ENCODE measurements at places on chromosomes 2 and 18.

- DNase-seq: peak; percentile 29
Observed at GRCh38 chr18:49812286-49813068, 856 bp downstream of the ACAA2 start.

- DNase-seq: no peak
Observed at GRCh38 chr2:41989501-41990180, 58.2 kb upstream of the PKDCC start.

- no peak for DNase-seq
Observed at GRCh38 chr18:61443081-61443725, 110.0 kb downstream of the CDH20 start.

DNA sequence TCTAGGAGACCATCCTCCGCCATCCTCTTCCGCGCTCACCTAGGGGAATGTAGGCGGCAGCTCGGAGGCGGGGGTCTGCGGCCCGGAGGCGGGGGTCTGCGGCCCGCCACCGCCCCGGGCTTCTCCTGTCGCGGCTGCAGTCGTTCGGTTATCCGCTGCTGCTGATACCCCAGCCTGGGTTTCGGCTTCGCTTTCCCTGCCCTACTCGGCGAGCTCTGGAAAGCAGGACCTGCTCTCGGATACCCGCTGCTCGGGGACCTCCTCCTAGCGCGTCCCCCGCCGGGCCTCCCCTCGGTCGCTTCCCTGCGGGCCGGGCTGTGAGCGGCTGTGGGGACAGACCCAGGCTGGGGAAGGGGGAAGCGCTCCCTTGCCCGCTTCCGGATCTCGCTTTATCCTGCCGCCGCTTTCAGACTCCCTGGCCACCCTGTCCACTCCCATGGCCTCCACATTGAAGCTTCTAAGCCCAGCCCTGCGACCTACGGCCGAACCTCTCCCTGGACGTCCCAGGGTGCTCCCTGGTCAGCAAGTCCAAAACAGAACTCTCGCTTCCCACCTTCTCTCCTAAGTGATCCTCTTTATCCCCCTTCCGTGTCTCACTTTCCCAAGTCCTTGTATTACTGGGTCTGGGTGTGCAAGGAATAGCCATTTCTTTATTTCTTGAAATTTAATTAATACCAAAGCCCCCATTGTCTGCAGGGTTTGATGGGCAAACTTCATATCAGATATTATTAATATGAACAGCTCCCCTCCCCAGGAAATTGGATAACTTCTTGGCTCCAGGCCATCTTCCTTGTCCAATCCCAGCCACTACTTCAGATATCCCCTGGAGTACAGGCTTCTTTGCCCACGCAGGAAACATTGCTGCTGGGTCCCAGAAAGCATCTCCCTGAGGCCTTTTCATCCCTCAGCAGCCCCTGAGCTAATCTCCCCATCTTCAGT lies 769 bp downstream of the FKBP1B start:
- peak; percentile 44 for DNase-seq

- no peak for DNase-seq
Observed at GRCh38 chr2:199716807-199717586, 134.0 kb downstream of the FTCDNL1 start.

DNA sequence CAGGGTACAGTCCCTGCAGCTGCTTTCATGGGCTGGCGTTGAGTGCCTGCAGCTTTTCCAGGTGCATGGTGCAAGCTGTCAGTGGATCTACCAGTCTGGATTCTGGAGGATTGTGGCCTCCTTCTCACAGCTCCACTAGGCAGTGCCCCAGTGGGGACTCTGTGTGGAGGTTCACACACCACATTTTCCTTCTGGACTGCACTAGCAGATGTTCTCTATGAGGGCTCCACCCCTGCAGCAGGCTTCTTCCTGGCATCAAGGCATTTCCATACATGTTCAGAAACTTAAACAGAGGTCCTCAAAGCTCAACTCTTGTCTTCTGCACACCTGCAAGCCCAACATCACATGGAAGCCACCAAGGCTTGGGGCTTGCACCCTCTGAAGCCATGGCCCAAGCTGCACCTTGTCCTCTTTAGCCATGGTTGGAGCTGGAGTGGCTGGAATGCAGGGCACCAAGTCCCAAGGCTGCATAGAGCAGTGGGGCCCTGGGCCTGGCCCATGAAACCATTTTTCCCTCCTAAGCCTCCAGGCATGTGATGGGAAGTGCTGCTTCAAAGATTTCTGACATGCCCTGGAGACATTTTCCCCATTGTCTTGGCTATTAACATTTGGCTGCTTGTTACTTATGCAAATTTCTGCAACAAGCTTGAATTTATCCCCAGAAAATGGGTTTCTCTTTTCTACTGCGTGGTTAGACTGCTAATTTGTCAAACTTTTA lies 250.2 kb upstream of the COPS8 start:
- DNase-seq: no peak

DNA sequence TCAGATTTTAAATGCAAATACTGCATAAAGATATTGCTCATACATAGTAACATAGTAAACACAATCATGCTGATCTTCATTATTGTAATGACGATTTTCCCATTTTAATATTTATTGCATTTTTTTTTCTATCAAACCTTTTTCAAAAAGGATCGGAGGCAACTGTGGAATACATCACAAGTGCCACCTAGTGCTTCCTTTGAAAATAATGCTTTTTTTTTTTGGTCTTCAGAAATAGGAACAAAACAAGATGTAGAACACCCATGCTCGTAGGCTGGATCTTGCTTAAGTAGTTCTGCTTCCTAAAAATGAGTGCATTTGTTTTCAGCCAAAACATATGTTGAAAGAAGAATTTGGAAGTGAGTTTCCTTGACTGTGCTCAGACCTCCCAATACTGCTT lies 35.7 kb upstream of the GPR155 start:
- DNase-seq: no peak

DNA sequence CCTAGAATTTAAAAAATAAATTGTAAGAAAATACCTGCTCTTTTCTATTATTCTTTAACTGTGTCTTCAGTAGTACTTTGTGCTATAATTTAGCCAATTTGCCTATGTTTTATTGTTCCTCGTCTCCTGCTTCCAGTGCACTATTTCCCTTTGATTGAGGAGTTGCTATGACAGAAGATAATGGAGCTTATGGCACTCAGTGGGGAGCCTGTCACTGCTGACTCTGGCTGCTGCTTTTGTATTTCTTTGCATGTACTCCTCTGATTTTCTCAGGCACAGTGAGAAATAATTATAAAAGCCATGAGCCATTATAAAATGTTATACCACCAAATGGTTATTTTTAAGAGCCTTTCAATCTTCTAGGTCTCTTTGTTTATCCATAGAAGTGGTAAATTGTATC lies 1310.8 kb upstream of the SLC39A10 start:
- no peak for DNase-seq

DNA sequence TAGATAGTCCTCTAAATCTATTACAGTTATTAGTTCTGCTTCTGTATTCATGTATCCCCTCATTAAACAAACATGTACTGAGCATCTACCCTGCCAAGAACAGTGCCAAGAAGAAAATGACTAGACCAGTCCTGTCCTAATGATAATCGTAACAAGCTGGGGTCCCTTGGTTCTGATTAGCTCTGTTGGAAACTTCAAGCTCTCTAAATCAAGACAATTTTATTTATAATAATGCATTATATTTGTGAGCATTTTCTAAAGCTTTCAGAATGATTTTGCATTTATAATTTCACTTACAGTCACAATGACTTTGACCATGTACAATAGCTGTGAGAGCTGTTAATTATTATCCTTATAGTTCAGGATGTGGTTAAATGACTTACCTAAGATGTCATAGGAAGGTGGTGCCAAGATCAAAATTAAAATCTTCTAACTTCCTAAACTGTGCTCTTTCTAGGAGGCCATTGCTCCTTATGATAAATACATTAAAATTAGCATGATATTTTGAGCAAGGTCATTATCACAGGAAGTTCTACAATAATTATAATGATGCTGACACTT lies 336.5 kb upstream of the SLC39A10 start:
- no peak for DNase-seq

GRCh38 chr2:8315531-8316165 lies 366.2 kb upstream of the ID2 start:
- no peak for DNase-seq

DNA sequence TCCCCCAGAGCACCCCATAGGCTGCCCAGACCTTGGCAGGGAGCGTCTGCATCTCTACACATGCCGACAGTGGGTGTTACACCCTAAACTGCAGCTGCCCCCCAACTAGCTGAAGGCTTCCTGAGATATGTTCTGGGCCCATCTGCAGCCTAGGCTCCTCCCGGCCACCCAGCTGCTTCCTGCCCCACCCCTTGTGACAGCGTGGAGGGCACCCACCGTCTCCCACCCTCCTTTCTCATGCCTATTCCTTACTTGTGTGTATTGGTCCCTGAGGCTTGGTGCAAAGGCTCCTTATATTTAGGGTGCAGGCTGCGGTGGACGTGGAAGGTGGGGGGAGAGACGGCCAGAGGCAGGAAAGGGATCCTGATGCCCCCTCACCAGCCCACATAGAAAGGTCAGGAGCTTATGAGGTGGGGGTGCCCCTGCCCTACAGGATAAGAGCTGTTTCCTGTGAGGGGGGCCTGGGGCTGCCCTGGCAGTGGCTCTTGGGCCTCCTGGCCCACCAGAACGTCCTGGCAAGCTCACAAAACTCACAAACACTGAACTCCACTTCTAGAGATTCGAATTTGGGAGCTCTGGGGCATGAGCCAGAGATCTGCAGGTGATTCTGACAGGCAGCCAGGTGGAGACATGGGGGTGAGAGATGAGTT lies 7.3 kb upstream of the PROM2 start:
- DNase-seq: no peak

- DNase-seq: no peak
Observed at GRCh38 chr18:68504441-68505177, 210.3 kb downstream of the TMX3 start.

- DNase-seq: peak; percentile 32
Observed at GRCh38 chr18:78368726-78369125, 610.9 kb upstream of the SALL3 start.

- DNase-seq: no peak
Observed at GRCh38 chr2:112944971-112945370, 32.8 kb upstream of the IL36G start.

GRCh38 chr2:74005786-74006185 lies 21.1 kb downstream of the TET3 start:
- no peak for DNase-seq

DNA sequence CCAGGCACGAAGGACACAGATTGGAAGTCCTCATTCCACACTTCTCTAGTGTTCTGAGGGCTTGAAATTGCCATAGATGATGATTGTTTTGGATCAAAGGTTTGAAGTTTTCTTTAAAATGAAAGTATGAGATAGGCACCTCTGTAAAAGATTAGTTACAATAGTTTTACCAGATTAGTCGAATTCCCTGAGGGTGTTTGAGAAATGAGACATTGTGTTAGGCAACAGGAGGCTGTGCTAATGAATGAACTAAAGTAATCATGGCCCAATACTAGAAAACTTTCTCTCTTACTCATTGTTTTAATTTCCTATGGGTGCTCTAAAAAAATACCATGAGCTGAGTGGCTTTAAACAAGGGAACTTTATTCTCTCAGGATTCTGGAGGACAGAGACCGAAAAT lies 421.7 kb downstream of the RNF144A start:
- DNase-seq: no peak

DNA sequence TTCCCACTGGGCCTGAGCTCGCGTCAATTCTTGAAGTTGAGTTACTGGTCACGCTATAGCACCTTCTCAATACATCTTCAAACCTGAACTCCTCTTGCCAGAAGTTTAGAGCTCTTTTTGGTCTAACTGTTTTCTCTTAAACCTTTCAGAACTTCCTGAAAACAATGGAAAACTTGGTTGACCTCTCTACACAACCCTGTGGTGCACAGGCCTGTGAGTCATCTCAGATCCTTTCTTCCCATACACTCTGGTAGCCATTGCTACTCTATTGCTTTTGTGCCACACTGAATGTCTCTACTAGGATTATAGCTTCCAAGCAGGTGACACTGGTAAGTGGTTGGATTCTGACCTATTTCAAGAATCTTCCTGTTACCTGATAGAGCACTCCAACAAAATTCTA lies 321.5 kb upstream of the FSIP2 start:
- no peak for DNase-seq

DNA sequence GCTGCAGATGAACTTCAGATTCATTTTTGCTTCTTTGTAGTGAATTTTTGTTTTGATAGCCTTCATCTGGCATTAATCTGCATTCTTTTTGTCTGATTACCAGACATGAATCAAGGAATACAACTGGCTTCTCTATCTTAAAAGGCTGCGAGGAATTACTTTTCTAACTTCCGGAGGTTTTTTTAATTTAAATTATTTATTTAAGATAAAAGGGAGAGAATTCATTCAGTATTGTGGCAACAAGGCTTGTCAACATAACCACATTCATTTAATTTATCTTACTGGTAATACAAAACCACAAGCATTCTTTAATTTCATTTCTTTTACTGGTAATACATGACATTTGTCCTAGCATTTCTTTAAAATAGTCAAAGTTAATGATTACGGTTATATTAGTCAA lies 36.0 kb downstream of the CSRNP3 start:
- DNase-seq: no peak

- no peak for DNase-seq
Observed at GRCh38 chr2:173876833-173877413, 88.2 kb downstream of the SP3 start.

DNA sequence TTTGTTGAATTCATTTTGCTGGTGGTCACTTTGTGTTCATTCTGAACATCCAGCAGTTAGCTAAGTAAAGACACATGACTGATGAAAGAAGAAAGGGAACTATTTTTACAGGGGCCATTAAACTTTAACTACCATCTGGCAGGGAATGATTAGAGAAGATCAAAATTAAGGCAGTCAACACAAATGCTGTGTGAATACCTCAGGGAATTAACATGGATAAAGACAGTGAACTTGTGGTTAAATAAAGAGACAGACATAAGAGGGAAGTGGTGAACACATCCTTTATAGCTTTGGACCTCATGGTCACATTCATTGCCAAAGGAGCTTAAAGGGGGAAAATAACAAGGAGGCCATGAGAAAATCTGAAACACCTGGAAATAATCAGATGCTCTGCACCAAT lies 52.6 kb upstream of the ATP5MC3 start:
- DNase-seq: no peak

DNA sequence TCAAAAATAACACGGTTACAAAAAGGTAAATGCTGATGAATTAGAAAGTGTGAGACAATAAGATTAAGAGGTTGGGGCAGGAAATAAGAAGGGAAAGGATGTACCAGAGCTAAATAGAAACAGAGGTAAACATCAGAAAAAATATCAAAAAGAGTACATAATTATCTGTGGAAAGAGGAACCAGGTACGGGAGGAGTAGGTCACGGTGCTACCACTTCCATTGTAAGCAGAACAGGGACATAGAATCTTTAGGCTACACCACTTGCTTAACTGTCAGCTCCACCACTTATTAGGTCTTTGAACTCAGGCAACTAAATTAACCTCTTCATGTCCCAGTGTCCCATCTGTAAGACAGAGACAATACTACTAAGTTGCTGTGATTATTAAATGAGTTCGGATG lies 350.3 kb downstream of the LRATD1 start:
- DNase-seq: no peak

Measured in right hindlimb (tissue), 1 donor.